Midbrain (tissue), 1 donor: ENCODE measurements at places on chromosomes 3 and 15.

- DNase-seq: no peak
These were observed 1337.1 kb downstream of the ROBO1 start for GRCh38 chr3:78430741-78431140.

DNA sequence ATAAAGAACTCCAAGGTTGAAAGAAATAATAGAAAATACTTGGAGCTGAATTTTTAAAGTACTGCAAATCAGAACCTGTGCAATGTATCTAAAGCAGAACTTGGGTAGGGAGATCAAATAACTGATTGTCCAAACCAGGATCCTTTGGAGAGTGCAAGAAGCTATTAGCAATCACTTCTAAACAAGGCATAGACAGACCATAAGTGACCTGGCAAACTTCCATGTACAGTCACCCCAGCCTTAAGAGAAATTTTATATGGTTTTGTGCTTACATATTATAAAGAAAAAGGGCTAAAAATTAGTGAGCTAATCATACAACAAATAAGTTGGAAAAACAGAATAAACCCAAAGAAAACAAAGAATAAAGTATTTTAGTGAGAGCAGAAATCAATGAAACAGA is 35.2 kb downstream of the ETV5 start:
- no peak for DNase-seq

- peak; percentile 47 for DNase-seq
These were observed 144.0 kb downstream of the GREM1 start for GRCh38 chr15:32861761-32862160.

- DNase-seq: no peak
These were observed 107.7 kb downstream of the TNIK start for GRCh38 chr3:171352387-171352935.

GRCh38 chr3:160977773-160978172 is 127.4 kb downstream of the B3GALNT1 start:
- DNase-seq: no peak

DNA sequence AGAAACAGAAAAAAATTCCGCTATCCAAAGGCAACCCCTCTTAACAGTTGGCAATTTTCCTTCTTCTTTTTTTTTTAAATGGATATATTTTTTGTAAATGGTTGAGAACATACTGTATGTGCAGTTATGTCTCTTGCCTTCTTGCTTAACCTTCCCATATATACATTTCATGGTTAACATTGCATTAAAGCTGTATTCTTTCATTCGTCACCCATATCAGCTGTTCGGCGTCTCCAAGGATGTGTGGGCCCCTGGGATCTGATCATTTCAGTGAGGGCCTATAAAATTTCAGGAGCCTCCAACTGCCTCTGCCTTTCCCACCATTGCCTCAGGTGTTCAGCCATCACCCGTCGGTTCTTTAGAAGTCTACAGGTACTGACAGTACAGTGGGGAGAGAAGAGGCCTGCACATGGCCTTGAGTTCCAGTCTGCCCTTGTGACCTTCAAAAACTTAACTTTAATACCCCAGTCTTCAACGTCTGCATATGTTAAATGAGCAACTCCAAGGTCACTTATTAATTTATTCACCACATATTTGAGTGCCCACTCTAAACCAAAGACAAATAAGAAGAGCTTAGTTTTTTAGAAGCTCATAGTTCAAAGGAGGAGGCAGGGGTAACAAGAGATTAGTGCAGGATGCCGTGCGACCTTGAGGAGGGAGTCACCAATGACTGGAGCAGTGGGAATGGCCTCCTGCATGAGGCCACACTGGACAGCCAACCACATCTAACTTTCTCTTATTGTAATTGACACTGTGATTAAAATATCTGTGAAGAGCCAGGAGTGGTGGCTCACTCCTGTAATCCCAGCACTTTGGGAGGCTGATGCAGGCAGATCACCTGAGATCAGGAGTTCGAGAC is 6.9 kb downstream of the ST6GAL1 start:
- DNase-seq: no peak

DNA sequence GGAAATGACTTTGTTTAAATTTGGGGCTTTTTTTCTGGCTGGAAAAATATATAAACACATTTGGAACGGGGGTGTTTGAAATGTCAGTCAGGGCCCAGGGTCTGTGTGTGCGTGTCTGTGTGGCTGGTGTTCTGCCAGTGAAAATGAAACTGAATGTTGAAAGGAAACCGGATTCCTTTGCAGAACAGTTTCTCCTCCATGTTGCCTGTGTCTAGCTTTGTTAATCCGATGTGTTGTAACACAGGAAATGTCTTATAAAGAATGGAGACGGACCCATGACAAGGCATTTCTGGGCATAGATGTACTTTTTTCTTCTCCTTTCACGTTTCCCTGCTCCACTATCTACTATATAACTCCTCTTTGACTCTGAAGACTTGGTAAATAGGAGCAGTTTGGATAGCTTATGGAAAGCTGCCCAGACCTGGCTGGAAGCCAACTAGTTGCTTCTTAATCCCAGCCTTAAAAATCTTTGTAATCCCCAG is 2.8 kb downstream of the SQOR start:
- DNase-seq: peak; percentile 32

- no peak for DNase-seq
These were observed 63.2 kb upstream of the MAGI1 start for GRCh38 chr3:66101901-66102300.

DNA sequence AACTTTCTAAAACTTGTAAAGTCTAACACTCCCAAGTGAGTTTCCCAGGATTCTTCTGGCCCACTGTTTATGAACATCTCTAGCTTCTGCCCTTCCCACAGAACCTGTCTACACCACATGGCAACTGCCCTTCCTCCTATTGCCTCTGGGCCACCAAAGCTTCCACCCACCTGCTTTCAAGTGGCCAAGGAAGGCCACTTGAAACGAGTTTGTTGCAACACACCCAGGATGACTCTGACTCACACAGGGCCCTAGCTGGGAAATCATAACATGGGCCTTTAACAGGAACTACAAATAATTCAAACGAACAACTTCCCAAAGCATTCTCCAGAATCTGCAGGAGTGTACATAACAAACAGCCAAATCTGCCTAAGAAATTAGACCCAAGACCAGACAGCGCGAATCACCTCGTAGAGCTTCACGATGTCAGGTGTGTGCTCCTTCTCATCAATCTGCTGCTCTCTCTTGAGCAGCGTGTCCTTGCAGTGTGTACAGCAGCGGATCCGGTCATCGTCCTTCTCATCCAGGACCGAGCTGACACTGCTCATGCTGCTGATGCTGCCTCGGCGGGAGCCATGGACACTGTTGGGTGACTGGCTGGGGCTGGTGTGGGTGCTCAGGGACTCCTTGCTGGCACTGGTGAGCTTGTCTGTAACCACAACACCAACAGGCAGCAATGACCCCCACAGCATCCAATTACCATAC is 16.8 kb downstream of the RBSN start:
- no peak for DNase-seq

GRCh38 chr3:198030125-198030524 is 70.1 kb downstream of the LMLN start:
- no peak for DNase-seq

- DNase-seq: no peak
These were observed 552.5 kb upstream of the NECTIN3 start for GRCh38 chr3:110519071-110519470.

- DNase-seq: no peak
These were observed 84.7 kb upstream of the SLC25A36 start for GRCh38 chr3:140856905-140857304.

DNA sequence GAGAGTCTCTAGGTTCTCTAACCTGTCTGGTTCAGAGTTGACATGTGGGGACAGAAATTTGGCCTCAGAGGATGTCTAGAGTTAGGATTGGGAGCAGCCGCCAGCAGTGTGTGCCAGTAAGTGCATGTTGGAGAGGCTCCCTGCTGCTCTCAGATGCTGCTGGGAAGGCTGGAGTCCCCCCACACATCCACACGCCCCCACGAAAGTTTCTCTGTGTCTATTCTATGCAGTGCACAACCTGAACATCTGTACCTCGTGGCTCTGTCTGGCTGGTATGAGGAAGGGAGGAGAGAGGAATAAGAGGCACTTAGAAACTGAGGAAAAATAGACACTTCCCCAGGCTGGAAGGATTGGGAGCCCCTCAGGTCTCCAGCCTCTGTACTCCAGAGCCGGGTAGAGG is 131.8 kb downstream of the RAB11A start:
- no peak for DNase-seq

- no peak for DNase-seq
These were observed 27.0 kb downstream of the SHQ1 start for GRCh38 chr3:72821161-72821781.

DNA sequence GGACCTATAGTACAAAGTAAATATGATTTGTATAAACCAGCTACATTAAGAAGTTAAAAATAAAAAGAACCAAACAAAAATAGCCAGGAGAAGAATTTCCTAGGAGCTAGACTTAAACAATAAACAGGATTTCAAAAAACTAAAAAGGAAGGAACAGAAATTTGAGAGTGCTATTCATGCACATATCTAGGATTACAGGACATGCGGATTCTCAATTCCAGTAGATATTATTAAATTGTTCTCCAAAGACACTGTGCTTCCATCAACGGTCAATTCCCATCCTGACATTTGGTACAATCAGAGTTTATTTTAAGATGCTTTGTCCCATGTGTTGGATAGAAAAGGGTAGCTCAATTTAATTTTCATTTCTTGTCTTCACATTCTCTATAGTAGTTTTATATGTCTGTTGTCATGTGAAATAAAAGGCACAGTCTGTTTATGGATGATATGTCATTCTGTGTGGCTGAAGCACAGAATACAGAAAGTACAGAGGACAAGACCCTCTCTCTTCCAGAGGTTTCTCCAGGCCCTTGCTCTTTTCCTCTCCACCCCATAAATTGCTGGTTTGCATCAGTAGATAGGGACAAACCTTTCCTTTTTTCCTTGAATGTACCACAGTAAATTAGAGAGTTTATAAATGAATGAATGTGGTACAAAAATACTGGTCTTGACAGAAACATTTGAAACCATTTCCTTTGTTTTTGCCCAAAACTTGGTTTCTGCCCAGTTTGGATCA is 3.5 kb downstream of the PLOD2 start:
- DNase-seq: no peak

DNA sequence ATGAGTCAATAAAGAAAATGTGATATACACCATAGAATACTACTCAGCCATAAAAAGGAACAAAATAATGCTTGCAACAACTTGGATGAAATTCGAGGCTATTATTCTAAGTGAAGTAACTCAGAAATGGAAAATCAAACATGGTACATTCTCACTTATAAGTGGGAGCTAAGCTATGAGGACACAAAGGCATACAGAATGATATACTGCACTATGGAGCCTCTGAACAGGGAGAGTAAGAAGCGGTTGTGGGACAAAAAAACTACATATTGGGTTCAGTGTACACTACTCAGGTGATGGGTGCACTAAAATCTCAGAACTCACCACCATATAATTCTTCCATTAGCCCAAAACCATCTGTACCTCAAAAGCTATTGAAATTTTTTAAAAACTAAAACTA is 68.8 kb upstream of the AKAP13 start:
- no peak for DNase-seq

GRCh38 chr3:113654851-113655250 is 41.6 kb downstream of the USF3 start:
- DNase-seq: no peak

DNA sequence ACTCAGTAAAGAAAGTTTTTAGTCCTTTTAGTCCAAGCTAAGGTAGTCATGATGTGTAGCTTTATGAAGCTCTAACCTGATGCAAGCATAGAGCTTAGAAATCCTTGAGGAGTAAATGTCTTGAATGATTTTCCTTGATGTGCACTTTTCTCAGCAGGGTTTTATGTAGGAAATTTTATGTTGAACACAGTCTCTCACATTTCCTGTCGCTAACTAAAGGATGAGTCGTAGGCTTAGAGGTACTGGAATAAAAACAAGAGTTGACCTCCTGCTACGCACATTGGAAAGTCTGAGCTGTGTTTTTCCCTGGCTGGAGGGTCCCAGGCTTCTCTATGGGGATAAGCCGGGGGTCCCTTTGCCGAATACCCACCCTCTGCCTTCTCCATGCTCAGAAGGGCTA is 34.7 kb upstream of the ZPLD1 start:
- no peak for DNase-seq

DNA sequence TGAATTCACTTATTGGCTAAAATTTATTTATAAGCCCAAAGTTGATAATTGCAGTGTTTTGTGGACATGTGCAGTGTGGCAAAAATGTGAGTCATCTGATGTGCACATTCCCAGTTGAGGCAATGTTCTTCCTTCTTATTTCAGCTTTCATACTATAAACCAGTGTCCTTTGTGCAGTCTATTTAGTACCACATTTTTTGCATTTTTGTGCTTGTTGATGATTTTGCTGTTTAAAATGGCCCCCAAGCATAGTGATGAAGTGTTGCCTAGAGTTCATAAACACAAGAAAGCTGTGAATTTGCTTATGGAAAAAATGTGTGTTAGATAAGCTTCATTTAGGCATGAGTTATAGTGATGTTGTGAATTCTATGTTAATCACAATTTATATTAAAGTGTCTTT is 19.4 kb upstream of the IL20RB start:
- DNase-seq: no peak

GRCh38 chr3:41272667-41273066 is 73.4 kb downstream of the CTNNB1 start:
- no peak for DNase-seq

GRCh38 chr15:45107941-45108630 is 5.9 kb downstream of the DUOX2 start:
- no peak for DNase-seq

- DNase-seq: no peak
These were observed 151.0 kb downstream of the CPNE4 start for GRCh38 chr3:131883711-131884407.

DNA sequence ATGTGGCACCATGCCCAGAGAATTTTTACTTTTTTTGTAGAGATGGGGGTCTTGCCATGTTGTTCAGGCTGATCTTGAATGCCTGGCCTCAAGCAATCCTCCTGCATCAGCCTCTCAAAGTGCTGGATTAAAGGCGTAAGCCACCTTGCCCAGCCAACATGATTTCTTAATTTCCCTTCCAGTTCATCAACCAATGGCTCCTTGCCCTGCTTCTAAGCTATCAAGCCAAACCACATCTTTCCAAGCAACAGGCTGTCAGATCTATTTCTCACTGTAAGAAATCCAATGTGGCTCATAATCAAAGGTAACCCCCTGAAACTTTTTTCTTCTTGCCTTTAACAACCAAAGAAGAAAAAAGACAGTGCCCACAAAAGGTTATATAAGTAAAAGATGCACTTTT is 204.2 kb upstream of the ICE2 start:
- no peak for DNase-seq

- no peak for DNase-seq
These were observed 702 bp downstream of the NDUFB4 start for GRCh38 chr3:120596853-120597223.

- DNase-seq: no peak
These were observed 370.2 kb upstream of the ZNF385D start for GRCh38 chr3:22121068-22121701.

- no peak for DNase-seq
These were observed 161.2 kb upstream of the NECTIN3 start for GRCh38 chr3:110910346-110910955.

- no peak for DNase-seq
These were observed 84.3 kb upstream of the TNFSF10 start for GRCh38 chr3:172607305-172608121.
